H9 (cell line): ENCODE measurements at places on chromosomes 1 and 21.

GRCh38 chr1:100735244-100735643 is 15.7 kb downstream of the VCAM1 start:
- DNase-seq, result no peak

- no peak for DNase-seq
Measured at GRCh38 chr1:73475316-73475870, 722.6 kb downstream of the LRRIQ3 start.

GRCh38 chr1:94907136-94907535 is 19.8 kb downstream of the CNN3 start:
- DNase-seq, result no peak

DNA sequence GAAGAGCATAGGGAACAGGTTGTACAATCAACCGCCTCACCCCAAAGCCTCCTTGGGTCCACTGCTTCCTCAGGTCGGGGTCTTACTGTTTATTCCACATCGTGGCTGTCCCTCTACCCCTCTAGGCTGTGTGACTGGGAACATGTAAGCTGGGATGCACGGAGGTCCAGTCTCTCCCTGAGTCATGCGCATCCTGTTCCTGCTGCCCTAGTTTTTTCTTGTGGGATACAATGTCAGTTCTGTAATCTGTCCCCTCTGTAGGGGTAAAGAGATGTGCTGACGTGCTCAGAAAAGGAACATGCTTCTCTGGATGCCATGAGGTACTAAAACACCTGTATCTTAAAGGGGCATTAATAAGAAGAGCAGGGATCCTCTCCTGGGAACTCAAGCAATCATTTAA is 66.2 kb downstream of the SLC45A1 start:
- no peak for DNase-seq

GRCh38 chr21:46060596-46061061 is 37.3 kb upstream of the COL6A2 start:
- no peak for DNase-seq

DNA sequence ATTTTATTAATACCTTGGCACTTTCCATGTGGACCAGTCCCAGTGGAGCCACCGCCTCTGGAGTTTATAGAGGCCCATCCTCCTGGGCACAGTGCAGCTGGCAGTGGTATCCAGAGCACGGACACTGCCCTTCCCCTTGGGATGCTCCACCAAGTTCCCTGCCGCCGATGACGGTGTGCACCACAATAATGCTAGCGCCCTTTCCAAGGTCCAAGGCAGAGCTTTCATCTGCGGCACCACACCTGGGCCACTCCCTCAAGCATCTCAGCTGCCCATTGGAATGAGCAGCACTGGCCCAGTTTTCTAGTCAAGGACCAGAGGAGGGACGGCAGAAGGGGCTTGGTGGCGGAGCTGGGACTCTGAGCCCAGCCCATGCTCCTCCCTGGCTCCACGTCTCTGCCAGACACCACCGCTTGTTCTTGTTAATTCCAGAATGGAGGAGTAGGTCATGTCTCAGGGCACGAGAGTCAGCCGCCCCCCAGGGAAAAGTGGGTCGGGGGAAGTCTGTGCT is 24.5 kb downstream of the SIM2 start:
- DNase-seq, result no peak

- DNase-seq, result peak; percentile 44
Measured at GRCh38 chr1:40305451-40305850, 11.6 kb downstream of the COL9A2 start.
